ENCODE measurements at places on chromosomes 11 and 22.

DNA sequence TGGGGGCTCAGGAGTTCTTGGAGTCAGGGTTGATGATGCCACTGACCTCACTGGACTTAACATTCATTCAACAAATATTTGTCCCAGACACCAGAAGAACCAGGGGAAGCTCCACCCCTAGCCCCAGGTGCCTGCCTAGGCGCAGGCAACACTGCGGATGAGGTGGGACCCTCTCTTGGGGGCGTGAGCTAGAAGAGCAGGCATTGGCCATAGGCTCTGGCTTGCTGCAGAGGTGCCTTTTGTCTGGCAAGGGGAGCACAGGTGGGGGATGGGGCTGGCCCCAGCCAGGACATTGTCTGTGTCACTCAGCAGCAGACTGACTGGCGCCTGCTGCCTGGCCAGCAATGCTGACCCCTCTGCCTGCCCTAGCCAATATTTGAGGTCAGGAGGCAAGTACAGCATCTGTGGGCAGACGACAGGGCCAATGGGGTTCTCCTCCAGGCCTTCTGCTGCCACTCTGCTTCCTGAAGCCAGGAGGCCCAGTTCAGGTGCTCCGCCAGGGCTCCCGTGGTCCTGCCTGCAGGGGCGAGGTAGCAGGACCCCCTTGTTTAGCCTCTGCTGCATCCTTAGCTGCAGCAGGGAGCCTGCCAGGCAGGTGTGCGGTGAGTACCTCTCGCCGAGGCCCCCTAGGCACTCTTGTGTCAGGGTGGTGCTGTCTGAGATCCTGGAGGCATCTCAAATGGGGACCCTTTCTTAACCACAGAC is 4.0 kb downstream of the LINC01488 start:
- no peak for DNase-seq

GRCh38 chr22:19478045-19478900 is 720 bp downstream of the UFD1 start:
- DNase-seq, result no peak

GRCh38 chr11:14346303-14346955 is 12.6 kb downstream of the RRAS2 start:
- DNase-seq, result no peak

DNA sequence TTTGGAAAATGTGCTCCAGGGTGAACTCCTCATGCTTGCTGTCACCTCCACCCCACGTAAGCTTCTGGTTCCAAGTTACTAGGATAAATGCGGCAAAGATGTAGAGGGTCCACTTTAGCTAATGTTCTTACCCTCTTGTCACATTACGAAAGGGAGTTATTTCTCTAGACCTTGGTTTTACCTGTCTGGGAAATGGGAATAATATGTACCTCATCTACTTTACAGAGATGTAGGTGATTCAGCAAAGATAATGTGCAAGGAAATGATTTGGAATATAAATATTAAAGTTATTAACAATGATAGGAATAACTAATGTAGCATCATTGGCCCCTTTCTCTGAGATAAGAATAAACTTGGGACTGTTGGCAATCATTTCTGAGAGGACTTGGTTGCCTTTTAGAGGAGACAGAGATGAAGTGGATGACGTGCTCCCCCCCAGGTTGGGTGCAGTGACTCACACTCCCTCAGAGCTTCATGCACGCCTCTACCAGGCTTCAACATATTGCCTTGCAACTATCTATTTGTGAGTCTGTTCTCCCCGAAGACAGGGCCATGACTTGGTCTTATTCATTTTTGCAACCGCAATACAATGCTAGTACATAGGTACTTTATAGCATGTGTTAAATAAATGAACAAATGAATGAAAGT is 97.1 kb downstream of the ME3 start:
- DNase-seq, result no peak

- no peak for DNase-seq
Observed at GRCh38 chr11:44518968-44519550, 46.4 kb upstream of the CD82 start.

DNA sequence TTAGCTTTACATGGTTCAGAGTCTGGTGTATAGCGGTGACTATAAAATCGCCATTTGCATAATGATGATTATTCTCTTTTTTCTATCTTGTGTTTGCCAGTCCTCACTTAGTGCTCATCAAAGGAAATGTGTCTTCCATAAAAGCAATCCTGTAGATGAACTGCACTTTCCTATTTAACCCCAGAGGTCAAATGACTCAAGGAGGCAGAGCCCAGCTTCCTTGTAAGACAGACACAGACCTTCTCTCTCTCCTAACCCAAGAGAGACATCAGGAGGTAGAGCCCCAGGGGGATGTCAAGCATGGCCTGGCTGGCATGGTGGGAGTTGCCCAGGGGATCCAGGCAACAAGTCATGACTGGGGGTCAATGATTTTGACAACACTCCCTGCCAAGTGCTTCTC is 46.9 kb upstream of the CRTAM start:
- no peak for DNase-seq

DNA sequence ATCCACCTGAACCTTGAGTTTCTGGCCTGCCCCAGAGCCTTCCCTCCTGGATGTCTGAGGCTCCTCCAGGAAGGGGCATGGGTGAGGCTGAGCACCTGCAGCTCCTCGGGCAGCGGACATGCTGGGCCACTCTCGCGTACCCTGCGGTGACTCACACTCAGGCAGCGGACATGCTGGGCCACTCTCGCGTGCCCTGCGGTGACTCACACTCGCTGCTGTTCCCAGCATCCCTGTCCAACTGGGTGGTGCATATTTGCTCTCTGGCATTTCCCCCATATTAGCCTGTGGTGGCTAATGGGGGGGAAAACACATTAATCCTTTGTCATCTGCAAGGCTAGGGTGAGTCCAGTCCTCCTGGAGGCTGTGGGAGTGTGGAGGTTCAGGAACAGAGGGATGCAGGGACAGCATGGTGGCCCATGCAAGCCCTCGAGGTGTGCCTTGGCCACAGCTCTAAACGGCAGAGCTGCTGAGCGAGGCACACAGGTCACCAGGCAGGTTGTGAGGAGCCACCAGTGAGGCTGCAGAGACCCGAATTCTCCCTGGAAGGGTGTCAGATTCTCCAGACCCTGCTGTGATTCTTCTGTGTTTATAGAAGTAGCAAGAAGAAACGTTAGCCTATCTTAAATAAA is 728.1 kb downstream of the BRD1 start:
- no peak for DNase-seq

DNA sequence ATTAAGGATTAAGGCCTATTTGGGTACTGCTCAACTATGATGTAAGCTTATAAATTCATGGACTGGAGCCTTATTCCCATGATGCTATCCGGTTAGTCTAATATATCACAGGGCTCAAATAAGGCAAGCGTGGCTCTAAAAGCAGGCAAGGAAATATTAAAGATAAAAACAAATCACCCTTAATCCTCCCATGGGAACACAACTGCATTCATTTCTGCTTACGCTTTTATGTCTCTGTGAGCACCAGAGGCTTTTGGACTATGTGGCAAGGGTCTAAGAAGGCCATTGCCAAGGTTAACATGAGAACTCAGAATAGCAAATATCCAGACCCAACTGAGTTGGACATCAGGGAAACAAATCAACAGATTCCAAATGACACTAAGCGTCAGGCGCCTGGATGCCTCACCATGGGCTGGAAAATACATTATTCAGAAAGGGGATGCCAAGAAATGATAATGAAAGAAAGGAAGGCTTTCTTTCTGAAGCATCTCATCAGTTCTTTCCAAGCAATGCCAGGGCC is 138.1 kb downstream of the SLC1A2 start:
- no peak for DNase-seq

GRCh38 chr11:33256031-33256812 is 959 bp upstream of the HIPK3 start:
- no peak for DNase-seq

DNA sequence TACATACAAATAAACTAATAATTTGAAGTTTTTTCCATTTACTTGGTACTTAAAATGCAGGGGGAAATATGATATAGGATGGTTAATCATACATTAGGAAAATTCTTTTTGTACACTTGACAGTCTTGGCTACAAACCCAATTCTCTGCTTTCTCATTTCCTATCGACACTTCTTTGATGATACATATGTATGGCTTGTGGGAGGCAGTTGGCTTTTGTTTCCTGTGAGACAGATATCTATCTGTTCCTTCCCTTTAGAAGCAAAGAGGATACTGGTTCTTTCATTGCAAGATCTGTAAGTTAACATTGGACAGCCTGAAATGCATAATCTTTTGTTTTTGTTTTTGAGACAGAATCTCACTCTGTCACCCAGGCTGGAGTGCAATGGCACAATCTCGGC is 47.9 kb upstream of the ADORA2A start:
- DNase-seq, result no peak

- no peak for DNase-seq
Observed at GRCh38 chr22:37331856-37332536, 49.7 kb downstream of the CYTH4 start.

GRCh38 chr11:14007566-14007965 is 45.0 kb downstream of the SPON1 start:
- DNase-seq, result no peak

- DNase-seq, result no peak
Observed at GRCh38 chr11:31117038-31117437, 252.5 kb downstream of the DCDC1 start.

- DNase-seq, result no peak
Observed at GRCh38 chr22:32822179-32822877, 20.8 kb downstream of the TIMP3 start.

- DNase-seq, result no peak
Observed at GRCh38 chr11:132006884-132007580, 636.6 kb downstream of the NTM start.

DNA sequence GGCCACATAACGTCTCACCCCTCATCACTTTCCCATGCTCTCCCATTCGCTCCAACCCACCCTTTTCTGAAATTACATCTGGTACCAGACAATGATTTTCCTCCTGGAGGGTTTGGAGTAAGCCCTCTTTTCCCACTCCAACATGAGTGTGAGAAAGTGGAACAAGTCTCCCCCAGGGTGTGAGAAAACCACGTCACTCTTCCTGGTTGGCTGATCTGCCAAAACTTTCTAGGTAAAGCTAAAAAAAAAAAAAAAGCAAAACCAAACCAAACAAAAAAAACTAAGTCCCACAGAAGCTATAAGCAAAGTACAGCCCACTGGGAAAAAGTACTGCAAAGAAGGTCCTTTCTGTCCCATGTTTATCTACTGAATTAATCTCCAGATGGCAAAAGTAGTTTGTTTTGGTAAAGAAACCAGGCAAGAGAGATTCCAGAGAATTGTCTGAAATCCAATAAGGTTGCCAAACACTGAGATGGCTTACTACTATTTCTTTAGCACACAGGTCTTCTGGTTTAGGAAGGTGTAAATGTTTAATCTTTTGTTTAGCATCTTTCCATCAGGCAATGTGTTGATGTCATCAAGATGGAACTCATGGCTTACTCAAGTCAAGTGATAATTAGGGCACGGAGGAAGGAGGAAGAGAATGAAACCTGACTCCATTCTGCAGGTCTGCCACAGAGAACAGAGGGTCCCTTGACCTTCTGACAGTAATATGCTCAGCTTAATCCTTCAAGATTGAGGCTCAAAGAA is 395.6 kb downstream of the LARGE1 start:
- DNase-seq, result no peak

GRCh38 chr22:50104141-50104544 is 14.3 kb downstream of the MOV10L1 start:
- no peak for DNase-seq

DNA sequence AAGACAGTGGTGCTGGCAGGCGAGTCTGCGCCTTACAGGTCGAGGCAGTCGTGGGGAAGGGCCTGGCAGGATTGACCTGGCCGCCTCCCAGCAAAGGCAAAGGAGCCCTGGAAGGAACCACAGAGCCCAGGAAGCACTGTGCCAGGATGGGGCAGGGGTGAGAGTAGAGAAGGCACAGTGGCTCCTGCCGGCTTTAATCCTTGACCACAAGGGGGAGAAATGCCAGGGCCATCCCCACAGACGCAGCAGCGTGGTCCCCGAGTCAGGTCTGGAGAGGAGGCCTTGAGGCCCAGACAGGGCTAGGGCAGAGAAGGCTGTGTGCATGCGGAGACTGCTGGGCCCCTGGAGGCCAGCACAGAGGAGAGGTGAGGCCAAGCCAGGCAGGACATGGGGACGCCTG is 9.9 kb upstream of the NDUFS8 start:
- DNase-seq, result no peak

GRCh38 chr11:47179655-47179991 is 2.9 kb upstream of the ARFGAP2 start:
- DNase-seq, result peak; percentile 16

DNA sequence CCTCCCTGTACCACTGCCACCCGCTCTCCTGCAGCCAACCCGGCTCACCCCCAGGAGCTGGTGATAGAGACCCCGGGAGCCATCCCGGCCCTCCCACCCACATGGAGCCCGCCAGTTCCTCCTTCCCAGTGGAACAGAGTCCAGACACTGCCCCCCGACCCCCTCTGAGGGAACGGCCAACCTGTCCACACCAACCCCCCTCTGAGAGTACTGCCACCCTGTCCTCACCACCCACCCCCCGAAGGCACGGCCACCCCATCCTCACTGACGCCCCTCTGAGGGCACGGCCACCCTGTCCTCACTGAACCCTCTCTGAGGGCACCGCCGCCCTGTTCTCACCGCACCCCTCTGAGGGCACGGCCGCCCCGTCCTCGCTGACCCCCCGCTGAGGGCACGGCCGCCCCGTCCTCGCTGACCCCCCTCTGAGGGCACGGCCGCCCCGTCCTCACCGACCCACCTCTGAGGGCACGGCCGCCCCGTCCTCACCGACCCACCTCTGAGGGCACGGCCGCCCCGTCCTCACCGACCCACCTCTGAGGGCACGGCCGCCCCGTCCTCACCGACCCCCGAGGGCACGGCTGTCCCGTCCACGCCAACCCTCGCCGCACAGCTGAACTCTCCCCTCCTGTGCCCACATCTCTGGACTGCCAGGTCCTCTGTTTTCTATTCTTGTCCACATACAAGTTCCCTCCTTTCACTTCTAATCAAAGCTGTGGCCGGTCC is 18.0 kb downstream of the TOLLIP start:
- no peak for DNase-seq

GRCh38 chr11:67260406-67260805 is 5.9 kb upstream of the GRK2 start:
- DNase-seq, result no peak

DNA sequence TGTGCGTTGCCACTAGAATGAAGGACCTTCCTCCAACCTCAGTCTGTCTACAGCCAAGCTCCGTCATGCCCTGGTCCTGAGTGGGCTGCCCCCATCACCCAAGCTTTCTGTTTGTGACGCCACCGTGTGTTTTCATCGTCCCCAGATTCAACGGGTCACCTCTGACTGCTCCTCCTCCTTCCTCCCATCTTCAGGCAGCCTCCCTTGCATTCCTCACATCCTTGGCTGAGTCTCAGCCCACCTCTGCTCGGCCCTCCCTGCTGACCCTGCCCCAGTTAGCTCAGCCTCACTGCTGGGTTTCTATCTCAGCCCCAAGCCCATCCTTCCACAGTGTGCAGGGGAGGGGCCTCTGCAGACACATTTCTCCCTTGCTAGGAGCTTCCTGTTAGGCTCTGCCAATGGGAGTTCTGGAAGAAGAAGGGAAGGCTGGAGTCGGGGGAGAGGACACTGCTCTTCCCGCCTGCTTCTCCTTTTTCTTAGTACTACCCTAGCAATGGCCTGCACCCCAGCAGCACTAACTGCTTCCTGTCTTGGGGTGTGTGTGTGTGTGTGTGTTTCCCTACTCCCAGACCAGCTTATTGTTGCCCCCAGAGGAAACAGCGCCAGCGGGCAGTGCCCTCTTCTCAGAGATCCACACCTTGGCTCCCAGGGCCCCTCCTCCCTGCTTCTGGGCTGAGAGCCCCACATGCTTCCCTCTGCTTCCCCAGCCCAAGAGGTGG is 5.2 kb downstream of the IFT27 start:
- DNase-seq, result no peak
